ENCODE measurements at places on chromosomes 3 and 15. TPM values are rescaled to one million over a fixed set of nuclear protein-coding genes. Genes with fewer than 3 reads are reported as not detected.

GRCh38 chr15:75731248-75732151, 18.9 kb upstream of the CSPG4 start:
- DNase-seq: no peak
- no peak overlapping the region for H3K4me3 ChIP-seq
- no peaks in the 10 kb centered on the region for H3K36me3 ChIP-seq
- no peak overlapping the region for H3K27ac ChIP-seq
- peaks cover 4% of the 10 kb centered on the region for H3K27me3 ChIP-seq

The IL17RB gene
- 1.1 TPM for total RNA-seq

- no peak for DNase-seq
- H3K4me1 ChIP-seq: no peaks in the 10 kb centered on the region
Measured at GRCh38 chr15:39269821-39270220, 311.1 kb upstream of the THBS1 start.

The ISLR gene
- not detected for total RNA-seq

The LSMEM2 gene
- not detected for total RNA-seq
